ENCODE measurements at places on chromosomes 1 and 21.
A peak's percentile ranks its signal among the peaks of the same experiment; 100 is the strongest.

DNA sequence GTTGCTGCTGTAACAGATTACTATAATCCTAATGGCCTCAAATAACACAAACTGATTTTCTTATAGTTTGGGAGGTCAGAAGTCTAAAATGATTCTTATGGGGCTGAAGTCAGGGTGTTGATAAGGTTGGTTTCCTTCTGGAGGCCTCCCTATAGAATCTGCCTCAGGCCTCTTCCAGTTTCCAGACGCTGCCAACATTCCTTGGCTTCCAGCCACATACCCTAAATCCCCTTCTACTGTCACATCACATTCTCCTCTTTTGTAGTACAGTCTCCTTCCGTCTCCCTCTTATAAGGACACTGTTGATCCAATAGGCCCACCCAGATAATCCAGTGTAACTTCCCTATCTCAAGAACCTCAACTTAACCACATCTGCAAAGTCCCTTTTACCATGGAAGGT, 145.3 kb upstream of the NCAM2 start:
- DNase-seq = no peak

DNA sequence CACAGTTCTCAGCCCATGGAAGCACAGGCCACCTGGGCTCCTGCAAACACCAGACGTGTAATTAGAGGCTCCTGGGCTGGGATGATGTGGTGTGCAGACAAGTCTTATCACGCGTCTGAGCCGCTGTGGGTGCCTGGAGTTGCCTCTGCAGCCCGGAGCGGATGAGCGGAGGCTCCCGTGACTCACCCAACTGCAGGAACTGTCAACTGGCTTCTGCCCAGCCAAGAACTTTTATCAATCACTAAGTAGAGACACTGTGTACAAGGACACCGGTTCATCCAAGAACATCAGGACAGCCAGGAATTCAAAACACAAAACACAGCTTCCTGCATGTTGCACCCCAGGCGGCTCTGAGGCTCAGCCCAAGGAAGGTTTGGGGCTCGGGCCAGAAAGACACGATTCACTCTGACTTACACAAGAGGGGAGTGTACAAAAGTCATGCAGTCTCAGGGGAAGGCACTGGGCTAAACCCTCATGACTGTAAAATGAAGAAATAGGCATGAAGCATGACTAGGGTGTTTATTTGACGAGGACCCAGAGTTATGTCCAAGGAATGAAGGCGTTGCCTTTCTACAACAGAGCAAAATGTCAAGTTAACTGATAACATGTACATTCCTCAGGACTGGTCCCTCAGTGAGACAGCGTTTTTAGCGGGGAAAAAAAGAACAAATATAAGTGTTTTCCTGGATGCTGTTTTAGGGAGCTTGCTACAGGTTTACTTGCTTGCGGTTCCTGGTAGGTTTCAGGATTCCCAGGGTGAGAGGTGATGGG, 21.1 kb downstream of the ERRFI1 start:
- DNase-seq = peak; percentile 96

DNA sequence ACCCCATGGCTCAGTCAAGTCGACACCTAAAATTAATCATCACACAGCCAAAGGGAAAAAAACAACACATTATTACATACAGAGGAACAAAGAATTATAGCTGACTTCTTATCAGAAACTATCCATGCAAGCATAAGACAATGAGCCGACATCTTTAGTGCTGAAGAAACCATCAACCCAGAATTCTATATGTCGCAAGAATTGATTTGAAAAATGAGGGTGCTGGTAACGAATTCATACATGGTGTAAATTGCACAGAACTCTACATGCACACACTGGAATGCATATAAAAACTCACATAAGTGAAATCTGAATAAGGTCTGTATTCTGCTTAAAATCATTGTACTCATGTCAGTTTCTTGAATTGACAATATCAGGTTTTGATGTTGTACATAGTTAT, 25.0 kb upstream of the EIF4G3 start:
- no peak for DNase-seq

- peak; percentile 31 for DNase-seq
These were observed 75.0 kb downstream of the CLIC6 start for GRCh38 chr21:34743831-34744230.

DNA sequence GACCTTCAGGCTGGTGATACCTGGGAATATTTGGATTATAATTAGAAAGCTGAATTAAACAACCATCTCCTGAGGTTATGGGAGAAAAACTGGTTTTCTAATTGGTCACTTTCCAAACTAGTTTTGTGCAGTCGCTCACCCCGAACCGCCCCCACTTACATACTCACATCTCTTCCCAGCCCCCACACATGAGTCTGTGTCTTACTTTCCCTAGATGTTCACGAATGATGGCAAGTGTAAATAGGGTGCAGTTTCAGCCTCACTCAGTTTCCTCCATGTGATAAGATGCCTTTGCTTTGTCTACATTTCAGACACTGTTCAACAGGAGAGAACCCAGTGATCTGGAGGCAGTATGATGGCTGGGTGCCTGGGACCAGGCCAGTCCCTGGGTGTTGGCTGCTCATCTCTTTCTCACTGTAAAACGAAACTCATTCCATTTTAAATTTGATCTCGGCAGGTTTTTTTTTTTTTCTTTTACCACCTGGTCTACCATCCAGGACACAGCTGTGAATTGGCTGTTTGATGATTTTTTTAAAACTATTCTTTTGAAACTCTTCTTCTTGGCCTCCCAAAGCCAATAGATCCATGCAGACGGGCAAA, 164.3 kb upstream of the RAB4A start:
- no peak for DNase-seq

DNA sequence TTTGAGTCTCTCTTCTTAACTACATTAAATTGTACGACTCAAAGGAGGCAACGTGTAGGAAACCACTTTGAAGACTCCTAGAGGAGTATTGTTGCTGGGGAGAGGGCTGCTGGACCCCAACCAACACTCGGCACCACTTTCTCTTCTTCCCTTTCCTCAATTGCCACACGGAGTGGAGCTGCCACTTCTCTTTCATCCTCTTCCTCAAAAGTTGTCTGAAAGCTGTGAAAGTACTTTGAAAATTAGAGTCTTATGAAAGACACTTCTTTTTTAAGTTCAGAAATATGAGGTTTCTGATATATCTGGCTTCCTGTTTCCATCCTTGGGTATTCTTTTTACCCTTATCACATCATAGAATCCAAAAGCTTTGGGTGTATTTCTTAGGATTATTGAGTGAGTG, 59.5 kb downstream of the MRPS6 start:
- no peak for DNase-seq

GRCh38 chr21:29320031-29320430, 21.3 kb downstream of the BACH1 start:
- no peak for DNase-seq

Data from skeletal muscle cell (primary cell).